ENCODE measurements at places on chromosomes 16 and 17.

DNA sequence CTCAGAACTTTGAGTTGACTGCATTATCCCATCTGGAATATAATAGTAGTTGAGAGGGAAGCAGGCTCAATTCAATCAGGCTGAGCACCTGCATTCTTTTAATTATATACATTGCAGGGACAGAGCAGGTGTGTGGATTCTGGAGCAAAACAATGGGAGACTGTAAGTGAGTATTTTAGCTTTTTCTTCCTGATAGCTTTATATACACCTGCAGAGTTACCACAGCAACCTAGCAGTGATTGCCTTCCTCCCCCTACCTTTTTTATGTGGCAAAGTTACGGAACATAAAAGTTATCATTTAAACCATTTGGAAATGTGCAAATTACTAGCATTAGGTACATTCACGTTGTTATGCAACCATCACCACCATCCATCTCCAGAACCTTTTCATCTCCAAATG is 25.4 kb upstream of the RHOT1 start:
- no peak for DNase-seq

- DNase-seq: no peak
These were observed 167.7 kb downstream of the SHISA9 start for GRCh38 chr16:13068912-13069583.

- DNase-seq: no peak
These were observed 242.3 kb downstream of the SEC14L1 start for GRCh38 chr17:77382966-77383612.

DNA sequence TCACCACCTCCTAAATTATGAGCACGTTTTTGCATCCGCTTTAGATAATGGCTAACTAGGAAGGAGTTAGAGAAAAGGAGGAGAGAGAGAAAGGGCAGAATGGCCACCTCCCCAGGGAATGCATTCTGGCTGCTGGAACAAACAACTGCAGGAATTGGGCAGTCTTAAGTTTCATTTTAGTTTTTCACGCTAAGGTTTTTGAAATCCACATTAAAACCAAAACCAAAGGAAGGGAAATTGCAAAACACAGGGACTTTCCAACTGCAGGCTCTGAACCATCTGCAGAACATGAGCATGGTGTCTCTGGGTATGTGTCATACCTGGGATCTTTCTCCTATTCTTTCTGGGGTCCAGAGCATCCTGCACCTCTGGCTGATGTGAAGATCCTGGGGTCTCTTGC is 12.1 kb upstream of the CCL8 start:
- no peak for DNase-seq

DNA sequence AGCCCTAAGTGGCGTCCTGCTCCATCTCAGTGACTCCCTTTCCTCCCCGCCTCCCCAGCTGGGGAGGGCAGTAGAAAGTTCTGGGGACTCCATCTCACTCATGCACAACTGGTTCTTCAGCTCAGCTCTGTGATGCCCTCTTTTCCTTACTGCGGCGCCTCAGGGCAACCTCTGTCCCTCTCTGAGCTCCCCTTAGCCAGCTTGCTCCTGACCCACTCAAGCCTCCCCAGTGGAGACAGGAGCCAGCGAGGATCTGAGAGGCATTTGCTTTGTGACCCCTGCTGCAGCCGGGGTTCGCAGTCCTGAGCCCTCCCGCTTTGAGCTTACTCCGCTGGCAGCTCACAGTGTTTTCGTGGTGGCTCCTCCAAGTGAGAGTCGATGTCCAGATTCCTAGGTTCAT is 6.2 kb upstream of the MRC2 start:
- no peak for DNase-seq

- DNase-seq: no peak
These were observed 24.3 kb downstream of the KCNJ16 start for GRCh38 chr17:70099294-70099693.

GRCh38 chr16:47976636-47977210 is 179.1 kb downstream of the ABCC12 start:
- DNase-seq: no peak

- no peak for DNase-seq
These were observed 157.5 kb upstream of the CACNG5 start for GRCh38 chr17:66677201-66677981.

- no peak for DNase-seq
These were observed 72.1 kb downstream of the AMFR start for GRCh38 chr16:56353054-56353921.

GRCh38 chr16:50434872-50435478 is 66.2 kb upstream of the BRD7 start:
- DNase-seq: no peak

DNA sequence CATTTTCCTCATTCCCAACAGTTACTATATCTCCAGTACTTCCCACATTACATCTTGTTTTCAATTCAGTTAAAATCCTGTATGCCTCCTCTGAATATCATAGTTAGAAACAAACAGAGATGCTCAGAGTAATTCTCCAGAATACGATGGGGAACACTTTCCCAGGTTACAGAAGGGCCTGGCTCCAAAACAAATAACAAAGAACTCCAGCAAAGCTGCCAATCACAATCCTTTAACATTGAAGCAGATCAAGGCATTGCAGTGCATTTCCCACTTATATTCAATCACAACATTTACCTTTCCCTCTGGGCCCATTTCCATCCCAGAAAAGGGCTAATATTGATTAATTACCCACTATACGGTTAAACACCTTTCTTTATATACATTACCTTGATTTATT is 29.4 kb upstream of the PMFBP1 start:
- no peak for DNase-seq

- peak; percentile 61 for DNase-seq
These were observed 47.5 kb downstream of the HAPSTR1 start for GRCh38 chr16:9138731-9139501.

DNA sequence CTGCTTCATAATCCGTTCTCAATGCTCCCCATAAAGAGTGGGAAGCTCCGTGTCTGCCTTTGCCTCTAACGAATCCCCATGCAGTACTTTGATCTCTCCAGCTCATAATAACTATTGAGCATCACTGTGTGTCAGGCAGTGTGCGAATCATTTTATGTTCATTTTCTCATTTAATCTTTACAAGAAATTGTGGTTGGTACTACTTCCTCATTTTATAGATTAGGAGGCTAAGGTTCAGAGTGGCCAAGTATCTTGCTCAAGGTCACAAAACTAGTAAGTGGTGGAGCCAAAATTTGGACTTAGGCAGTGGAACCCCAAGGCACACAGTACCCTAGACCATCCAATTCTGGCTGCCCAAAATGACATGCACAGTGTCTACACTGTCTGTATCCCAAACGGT is 44.8 kb downstream of the ABCC12 start:
- DNase-seq: no peak

DNA sequence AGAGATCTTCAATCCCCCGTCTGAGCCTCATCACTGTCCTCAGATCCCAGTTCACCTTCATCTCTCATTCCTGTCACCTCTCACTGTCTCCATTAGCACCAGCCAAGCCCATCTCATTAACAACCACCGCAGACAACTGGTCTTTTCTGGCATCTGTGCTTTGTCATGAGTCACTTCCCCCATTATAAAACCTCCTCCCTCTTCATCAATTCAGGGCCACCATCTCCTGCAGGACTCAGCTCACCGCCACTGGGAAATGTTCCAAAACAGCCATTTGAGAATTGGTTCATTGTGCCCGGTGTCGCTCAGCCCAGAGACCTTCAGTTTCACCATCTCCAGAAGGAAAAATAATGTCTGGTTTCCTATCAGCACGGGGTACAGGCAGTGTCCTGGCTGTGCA is 56.9 kb upstream of the TEKT3 start:
- DNase-seq: no peak

DNA sequence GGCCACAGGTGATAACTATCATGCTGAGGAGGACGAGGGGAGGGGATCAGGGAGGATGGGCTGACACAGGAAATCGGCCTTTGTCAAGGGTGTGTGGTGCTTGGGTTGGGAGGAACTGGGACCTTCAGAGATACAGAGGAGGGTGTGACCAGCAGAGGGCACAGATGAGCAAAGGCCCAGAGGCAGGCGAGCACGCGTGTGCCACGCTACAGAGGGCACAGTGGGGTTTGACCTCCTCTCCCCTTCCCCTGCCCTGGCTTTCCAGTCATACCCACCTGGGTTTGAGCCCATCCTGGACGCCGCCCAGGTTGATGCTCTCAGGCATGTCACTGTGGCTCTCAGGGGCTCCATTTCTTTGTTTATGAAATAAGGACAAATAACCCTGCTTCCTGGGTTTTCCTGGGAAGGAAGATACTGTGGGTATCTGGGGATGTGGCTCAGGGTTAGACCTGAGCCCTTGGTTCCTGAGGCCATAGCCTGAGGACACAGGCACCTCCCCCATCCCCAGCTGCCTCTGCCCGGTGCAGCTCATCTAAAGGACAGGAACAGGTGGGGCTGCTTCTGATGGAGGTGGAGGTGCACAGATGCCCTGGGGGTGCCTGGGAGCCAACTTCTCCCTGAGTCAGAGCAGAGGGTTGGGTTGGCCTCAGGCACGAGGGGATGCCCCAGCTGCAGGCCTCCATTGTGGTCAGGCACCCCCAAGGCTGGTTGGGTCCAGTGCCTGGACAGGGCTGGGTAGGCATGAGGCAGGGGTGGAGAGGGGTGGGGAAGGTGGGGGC is 51.8 kb downstream of the BEAN1 start:
- peak; percentile 62 for DNase-seq

- DNase-seq: no peak
These were observed 33.0 kb downstream of the PITPNM3 start for GRCh38 chr17:6523330-6523729.

- no peak for DNase-seq
These were observed 15.5 kb downstream of the CES1 start for GRCh38 chr16:55817236-55817912.

- DNase-seq: no peak
These were observed 160.7 kb downstream of the RGS9 start for GRCh38 chr17:65297916-65298315.

- no peak for DNase-seq
These were observed 9.5 kb upstream of the KRT19 start for GRCh38 chr17:41537614-41537954.

DNA sequence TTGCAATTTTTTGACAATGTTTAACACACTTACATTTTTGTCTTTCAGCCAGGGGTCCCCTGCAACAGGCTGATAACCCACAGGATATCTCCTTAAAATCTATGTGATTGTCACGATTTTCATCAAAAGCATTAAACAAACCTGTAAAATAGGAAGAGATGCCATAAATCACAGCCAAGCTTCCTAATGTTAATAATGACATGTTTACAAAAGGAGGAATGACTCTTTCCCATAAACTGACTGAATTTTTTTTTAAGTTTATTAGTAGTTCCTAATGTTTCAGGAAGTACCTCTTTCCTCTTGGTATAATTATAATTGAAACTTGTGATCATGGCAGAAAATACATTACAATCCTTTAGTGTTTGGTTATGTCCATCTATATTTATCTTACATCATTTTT is 119.6 kb downstream of the CA4 start:
- DNase-seq: no peak

DNA sequence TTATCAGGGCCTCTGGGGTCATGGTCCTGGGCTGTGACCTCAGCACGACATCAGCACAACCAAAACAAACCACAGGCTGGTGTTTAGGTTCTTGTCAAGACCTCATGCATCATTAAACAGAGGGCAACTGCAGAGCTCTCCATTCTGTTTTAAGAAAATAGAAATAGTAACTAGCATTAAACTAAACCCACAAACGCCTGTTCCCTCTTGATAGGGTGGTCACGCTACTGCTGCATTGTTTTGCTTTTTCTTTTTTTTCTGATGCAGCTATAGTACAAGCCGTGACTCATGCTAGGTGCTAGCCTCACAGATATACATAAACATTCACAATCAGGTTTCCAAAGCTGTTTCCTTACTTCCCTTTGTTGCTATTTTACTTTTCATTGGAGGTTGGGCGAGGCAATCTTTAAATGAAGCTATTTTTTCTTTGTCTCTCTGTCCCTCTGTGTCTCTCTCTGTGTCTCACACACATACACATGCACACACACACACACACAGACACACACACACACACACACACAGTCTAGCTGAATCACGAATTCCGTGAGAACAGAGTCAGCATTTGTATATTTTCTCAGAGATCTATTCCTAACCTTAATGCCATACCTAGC is 310.3 kb downstream of the CDH13 start:
- no peak for DNase-seq

- DNase-seq: no peak
These were observed 6.5 kb upstream of the CDH15 start for GRCh38 chr16:89164847-89165680.

DNA sequence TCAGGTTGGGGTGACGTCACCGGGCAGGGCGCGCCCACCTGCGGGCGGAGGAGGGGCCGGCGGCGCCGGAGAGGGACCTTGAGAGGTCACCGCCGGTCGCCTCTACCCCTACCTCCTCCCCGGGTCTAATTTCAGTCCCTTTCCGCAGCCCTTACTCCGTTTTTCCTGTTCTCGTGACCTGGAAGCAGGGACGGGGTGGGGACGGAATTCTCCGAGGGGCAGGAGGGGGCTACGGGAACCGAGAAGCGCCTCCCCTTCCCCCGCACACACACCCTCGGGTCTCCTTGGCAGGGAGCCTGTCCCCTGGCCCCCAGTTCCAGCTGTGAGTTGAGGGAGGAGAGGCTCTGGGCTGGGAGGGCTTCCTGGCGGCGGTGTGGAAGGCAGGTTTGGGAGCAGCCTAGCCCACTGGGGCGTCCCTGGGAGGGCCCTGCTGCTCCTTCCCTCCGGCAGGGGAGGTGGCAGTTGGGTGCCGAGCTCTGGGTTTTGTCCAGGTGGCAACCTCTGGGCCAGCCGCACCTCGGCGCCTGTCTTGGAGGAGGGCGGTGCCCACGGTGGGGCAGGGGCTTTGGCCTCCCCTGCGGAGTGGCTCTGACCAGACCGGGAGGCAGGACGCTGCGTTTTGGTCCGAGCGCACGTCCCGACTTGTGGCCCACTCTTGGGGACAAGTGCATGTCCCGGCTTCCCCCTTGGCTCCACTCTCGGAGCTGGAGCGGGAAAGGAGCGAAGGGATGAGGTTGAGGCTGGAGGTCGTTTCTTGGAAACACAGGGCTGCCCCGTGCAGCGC is 773 bp downstream of the SYNGR3 start:
- DNase-seq: no peak

DNA sequence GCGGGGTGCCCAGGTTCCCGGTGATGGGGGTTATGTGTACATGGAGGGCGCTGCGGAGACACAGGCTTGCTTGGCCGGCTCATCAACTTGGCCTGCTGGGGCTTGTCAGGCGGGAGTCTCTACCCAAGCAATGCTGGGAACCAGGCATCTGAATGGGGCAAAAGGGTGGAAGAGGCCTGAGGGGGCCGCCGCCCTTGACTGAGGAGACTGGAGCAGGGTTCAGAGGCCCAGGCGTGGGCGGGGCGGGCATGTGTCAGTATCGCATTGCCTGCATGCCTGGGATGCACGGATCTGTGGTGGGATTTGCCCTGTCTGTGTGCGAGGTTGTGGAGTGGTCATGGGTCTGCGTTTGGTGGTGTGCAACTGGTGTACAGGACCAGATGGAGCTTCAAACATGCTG is 21.1 kb downstream of the ARHGAP23 start:
- no peak for DNase-seq

- peak; percentile 26 for DNase-seq
These were observed 14.0 kb downstream of the SUPT6H start for GRCh38 chr17:28675980-28676379.

- no peak for DNase-seq
These were observed 12.1 kb upstream of the DHX8 start for GRCh38 chr17:43471585-43472160.

Data from hematopoietic multipotent progenitor cell treated with erythropoietin and hydrocortisone succinate and interleukin-3 and kit ligand, for 15 days (in vitro differentiated cells).